Kidney tubule cell (primary cell): ENCODE measurements at places on chromosomes 3 and 15.

DNA sequence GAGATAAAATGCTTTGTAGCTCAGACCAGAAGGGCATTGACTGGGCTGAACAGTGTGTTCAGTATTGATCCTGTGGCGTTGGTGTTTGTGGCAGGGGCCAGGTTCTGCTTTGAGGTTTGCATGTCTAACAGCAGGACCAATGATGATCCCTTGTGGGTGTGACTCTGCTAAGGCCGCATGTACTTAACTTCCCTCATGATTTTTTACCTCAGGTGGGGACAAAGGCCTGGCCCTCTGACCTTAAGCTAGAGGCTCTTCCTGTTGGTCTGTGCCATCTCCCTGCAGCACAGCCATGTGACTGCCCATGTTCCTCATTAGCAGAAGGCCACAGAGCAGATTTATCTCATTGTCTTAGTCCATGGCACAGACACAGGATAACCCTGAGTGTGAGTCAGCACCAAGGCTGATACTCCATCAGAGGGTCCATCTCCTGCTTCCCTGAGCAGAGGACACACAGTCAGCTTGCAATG, 34.3 kb upstream of the BSN start:
- DNase-seq: no peak

- DNase-seq: no peak
Measured at GRCh38 chr3:160196511-160197104, 28.6 kb upstream of the C3orf80 start.

- peak; percentile 37 for DNase-seq
Measured at GRCh38 chr3:5250467-5251195, 63.1 kb downstream of the EDEM1 start.

- no peak for DNase-seq
Measured at GRCh38 chr15:101450403-101451265, 38.9 kb downstream of the PCSK6 start.

GRCh38 chr3:115663414-115663813, 40.1 kb downstream of the GAP43 start:
- DNase-seq: peak; percentile 26

GRCh38 chr3:46215810-46216414, 7.8 kb upstream of the CCR1 start:
- DNase-seq: peak; percentile 6

DNA sequence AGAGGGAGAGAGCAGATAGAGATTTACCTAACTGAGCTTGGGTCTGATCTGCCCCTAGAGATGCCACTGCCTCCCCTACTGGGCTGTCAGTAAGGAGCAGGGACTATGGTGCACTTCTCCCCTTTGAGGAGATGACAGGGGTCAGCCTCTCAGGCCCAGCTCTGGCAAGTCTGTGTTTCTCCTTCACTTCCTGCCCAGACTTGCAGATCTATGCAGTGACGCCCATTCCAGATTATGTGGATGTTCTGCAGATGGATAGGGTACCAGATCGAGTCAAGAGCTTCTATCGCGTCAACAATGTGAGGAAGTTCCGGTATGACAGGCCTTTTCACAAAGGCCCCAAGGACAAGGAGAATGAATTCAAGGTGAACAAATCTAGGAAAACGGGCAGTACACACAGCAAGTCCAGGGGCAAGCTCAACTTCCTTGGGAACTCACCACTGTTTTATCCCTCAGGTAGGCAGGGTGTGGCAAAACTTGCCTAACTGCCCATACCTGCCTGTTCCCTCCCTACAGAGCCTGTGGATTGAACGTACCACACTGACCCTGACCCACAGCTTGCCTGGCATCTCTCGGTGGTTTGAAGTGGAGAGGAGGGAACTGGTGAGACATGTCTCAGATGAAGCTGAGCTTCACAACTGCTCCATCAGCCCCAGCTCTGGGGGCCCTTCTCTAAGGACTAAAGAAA, 29.1 kb upstream of the MANF start:
- no peak for DNase-seq

DNA sequence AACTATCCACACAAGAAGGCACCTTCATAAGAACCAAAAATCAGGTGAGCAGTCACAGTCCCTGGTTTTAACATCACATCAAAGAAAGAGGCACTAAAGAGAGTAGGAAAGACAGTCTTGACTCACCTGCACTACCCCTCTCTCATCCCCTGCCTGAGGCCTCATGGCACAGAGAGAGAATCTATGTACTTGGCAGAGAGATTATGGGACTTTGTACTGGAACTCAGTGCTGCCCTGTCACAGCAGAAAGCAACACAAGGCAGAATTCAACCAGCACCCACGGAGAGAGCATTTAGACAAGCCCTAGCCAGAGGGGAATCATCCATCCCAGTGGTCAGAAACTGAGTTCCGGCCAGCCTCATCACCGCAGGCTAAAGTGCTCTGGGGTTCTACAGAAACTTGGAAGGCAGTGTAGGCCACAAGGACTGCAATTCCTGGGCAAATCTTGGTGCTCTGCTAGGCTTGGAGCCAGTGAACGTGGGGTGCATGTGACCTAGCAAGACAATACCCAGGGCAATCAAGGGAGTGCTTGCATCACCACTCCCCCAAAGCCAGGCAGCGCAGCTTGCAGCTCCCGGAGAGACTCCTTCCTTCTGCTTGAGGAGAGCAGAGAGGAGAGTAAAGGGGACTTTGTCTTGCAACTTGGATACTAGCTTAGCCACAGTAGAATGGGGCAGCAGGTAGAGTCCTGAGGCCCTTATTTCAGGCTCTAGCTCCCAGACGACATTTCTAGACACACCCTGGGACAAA, 8.5 kb upstream of the RUVBL1 start:
- DNase-seq: no peak

DNA sequence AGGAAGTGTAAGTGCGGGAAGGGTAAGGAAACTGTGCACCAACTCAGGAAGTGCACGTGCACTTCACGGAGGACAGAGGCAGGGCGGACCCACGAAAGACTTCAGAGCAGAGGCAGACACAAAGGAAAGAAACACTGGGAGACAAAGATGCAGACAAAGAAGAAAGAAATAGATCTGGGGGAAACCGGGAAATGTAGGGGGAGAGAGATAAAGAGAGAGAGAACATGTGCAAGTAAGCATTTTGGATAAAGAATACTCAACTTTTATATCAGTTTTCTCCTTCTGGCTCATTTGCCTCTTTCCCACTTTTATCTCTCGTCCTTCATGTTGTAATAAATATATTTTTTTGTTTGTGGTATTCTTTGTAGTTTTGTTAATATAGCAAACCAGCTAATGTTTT, 204.2 kb downstream of the WDR72 start:
- DNase-seq: no peak

DNA sequence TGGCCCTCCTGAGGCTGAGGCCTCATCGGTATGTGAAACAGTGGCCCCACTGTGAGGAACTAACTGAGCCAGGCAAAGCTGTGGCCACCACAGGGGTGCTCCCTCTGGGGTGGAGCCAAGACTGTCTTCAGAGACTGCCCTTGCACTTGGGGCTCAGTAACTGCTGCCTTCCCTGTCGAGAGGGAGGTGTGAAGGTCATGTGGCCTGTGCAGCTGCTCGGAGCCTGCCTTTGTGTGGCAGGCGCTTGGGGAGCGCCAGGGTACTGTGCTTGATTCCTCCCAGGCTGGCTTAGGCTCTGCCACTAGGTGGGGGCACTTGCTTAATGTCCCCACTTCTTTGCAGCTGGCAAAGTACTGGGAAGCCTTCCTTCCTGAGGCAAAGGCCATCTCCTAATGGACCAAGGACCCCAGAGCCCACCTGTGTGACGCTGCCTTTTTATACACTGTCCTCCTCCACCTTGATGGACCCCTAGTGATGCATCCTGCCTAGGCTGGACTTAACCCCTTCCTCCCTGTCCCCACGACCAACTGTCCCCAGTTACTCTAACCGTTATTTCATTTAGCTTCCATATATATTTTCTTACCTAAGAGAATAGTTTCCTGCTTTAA, 14.2 kb upstream of the SNX22 start:
- DNase-seq: no peak

- DNase-seq: no peak
Measured at GRCh38 chr15:34609102-34610057, 25.9 kb upstream of the GOLGA8B start.

- DNase-seq: peak; percentile 78
Measured at GRCh38 chr3:64462203-64462602, 225.6 kb downstream of the ADAMTS9 start.

DNA sequence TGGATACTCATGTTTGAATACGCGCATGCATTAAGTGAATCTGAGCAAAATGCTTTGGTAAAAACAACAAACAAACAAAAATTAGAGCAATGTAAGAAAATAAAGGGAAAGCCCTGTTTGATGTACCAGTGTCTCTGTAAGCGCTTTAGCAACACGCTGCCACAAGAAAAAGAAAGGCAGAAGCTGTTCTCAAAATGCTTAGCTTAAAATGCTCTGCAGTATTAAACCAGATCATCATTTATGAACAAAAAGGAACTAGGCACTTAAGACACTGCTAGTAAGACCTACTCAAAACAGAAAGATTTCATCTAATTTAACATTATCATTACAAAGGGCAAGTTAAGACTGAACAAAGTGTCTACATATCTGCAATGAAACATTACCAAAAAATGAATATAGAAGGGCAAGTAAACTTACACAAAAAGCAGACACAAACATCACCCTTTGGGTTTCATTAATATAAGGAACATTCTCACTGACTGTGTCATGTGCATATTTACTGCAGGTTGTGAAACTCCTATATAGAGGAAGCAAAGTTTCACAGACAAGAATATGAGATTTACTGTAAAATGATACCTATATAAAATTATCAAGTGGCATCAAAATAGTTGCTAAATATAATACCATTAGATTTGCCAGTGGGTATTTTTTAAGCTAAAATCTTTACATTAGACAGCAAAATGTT, 102.1 kb downstream of the FBXL22 start:
- no peak for DNase-seq

GRCh38 chr3:52845691-52846431, 11.0 kb upstream of the MUSTN1 start:
- no peak for DNase-seq

DNA sequence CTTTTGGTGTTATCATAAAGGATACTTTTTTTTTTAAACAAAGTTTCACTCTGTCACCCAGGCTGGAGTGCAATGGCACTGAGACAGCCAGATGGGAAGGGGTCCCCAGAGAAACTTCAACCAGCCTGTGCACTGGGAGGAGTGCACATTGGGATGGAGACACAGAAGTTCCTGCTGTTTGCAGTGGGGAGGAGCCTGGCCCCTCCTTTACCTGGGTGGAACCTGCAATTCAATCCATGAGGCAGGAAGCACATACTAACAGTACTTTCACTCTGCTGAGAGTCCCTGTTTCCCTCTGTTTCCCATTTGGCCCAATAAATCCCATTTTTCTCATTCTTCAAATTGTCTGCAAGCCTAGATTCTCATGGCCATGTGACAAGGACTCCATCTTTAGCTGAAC, 42.3 kb upstream of the LHFPL4 start:
- no peak for DNase-seq

DNA sequence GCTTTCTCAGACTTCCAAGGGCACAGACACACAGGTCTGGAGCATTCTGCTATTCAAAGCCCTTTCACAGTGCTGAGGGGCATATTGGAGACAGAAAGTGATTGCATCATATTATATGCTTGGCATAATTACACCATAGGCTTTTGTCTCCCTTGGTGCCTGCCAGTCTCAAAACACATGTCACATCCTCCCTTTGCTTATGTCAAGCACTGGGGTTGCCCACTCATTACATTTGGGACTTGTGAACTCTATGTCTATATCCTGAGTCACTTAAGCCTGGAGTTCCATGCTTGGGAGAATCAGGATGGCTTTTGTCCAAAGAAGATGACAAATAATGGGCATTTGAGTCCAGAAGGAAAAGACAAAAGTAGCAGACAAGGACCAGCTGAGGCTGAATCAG, 12.3 kb upstream of the PDZRN3 start:
- peak; percentile 64 for DNase-seq

DNA sequence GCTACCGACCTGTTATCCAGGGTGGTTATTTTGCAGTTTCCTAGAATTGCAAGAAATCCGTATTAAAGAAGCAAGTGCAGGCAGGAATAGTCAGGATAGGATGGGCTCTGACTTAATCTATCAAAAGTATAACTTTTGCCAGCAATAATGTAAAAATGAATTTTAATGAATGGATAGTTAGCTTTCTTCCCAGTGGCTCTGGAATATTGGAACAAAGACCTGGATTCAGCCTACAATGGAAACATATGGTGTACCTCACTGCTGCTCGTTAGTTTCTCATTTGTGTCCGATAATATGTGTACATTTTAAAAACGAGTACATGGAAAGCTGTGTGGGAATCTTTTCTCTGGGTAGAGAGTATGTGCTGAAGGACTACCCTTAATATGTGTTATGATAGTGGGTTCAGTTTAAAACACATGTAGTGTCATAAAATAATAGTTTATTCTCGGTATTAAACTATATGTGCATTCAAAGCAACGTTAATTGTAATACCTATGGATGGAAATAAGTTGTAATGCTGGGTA, 805 bp downstream of the SERPINI1 start:
- DNase-seq: no peak
